ENCODE measurements at places on chromosomes 2 and 18.

DNA sequence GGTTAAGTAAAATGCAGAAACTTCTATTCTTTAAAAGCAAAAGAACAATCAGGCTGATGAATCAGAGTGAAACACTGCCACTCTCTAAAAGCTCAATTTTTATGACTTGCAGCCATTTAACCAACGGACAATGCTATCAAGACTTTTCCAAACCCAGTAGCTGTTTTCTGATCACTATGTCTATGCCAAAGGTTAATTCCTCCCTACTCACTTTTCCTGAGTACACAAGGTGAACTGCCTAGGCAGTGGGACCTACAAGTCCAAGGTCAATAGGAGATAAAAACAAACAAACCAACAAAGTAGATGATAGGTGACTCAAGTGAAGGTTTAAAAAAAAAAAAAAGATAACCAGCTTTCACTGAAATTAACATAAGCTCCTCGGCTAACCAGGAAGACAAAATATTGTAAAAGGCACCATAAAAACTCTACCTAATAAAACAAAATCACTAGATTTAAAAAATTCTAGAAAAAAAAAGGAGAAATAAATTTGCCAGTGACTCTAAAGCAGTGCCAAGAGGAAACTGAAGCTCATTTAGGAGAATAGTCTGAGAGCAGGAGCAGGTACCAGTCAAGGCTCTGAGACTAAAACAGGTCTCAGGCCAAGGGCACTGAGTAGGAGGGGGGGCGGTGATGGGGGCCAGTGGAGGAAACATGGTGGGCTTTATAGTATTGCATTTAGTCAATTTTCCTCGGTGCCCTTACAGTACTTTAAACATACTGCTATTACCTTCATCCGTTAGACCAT, 134.1 kb upstream of the DLGAP1 start:
- DNase-seq, result no peak

DNA sequence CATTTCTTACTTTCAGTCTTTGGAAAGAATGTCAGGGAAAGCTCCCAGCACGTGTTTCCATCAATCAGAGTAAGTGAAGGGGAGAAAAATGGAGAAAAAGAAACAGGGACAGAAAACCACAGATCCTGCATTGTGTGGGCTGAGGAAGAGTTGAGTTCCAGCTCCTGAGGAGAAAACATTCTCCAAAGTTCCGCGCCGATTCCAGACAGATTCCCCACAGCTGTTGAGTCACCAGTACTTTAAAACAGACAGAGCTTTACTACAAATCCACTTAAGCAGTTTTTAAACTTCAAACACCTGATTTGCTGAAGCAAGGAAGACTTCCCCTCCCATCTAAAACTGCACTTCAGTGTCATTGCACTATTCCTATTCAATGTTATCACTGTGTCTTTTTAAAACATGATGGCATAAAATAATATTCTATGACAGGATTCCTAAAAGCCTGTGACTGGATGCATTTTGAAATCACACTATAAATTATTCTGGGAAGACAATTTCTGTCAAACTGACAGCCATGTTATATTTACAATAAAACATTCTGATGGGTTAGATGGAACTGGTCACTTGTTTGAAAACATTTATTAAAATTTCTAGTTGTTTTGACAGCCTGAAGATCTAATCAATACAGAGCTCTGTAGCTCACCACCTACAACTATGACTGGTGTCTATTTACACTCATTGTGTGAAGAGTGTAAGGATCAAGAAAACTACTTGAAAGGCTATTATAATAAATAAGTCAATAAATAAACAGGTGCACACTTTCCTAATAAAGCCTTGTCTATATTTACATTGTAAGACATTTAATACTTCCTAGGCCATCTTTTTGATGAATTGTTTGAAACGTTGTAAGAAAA, 40.9 kb downstream of the TCF4 start:
- no peak for DNase-seq

DNA sequence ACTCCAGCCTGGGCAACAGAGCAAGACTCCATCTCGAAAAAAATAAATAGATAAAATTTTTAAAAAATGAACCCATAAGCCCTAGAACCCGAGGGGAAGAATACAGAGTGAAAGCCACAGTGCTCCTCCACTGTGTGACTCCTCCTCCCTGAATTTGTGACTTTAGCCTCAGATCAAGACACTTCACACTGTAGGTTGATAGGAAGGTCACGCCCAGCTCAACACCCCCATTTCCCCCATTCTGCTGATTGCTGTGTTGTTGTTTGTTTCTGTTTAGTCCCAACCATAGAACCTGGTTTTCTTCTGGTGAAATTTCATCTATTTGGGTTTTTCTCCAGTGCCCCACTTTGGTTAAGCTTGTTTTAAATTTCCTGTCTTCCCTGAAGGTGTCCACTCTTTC, 102.2 kb downstream of the VIT start:
- no peak for DNase-seq

- DNase-seq, result no peak
Observed at GRCh38 chr2:113169002-113169530, 4.7 kb upstream of the PSD4 start.

GRCh38 chr2:179898873-179899272, 37.5 kb upstream of the ZNF385B start:
- peak; percentile 29 for DNase-seq

DNA sequence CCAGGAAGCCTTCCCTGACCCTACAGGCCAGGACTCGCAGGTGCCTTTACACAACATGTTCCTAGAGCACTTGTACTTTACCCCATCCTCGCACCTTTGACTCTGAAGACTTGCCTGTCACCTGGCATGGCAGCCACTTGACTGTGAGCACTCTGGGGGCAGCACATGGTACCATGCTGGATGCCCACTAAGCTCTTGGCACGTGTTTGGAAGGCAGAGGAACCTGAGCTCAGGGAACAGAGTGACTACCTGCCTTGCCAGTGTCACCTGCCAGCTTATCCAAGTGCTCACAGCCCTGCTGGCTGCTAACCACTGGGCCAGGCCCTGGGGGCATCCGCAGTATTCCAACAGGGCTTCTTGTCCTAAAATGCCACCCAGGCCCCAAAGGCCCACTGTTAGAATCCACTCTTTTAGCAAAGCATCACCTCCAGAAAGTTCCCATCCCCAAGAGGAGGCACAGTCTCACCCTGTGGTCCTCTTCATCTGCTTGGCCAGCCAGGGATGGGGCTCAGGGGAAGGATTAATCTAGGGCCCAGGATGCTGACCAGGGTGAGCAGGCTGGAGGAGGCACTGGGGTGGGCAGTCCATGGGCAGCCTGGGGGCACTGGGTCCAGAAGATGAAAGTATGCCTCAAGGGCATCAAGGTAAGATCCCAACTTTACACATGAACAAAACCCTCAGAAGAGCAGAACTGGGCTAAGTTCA, 57.0 kb downstream of the ZBTB7C start:
- DNase-seq, result no peak

GRCh38 chr2:9760902-9761228, 82.4 kb upstream of the TAF1B start:
- no peak for DNase-seq

DNA sequence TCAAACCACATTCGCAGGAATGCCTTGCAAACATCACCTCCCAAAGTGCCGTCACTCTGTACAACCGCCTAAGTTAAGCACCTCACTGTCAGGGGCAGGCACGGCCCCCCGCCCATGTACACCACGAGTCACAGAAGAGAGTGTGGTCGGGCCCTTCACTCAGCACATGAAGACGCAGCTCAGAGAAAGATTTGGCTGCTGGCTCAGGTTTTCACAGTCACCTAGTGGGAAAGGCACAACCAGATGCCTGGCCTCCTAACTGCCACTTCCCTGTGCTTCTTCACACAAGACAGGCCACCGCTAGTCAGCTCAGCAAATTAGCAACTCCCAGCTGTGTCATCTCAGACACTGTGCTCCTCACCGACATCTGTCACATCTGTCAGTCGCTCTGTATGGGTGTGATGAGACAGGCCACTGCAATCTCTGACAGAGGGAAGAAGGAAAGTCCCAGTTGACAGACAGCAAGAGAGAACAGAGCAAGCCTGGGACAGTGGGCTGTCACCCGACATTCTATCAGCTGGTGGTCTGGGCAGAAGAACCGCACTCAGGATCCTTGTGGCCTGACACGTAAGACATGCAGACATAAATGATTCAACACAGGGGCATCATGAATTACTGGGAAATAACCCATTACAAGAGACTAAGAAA, 60.8 kb downstream of the CRACDL start:
- no peak for DNase-seq

GRCh38 chr2:224038830-224039079, 331 bp downstream of the SERPINE2 start:
- DNase-seq, result no peak

- DNase-seq, result no peak
Observed at GRCh38 chr2:174495365-174496012, 8.7 kb upstream of the GPR155 start.

DNA sequence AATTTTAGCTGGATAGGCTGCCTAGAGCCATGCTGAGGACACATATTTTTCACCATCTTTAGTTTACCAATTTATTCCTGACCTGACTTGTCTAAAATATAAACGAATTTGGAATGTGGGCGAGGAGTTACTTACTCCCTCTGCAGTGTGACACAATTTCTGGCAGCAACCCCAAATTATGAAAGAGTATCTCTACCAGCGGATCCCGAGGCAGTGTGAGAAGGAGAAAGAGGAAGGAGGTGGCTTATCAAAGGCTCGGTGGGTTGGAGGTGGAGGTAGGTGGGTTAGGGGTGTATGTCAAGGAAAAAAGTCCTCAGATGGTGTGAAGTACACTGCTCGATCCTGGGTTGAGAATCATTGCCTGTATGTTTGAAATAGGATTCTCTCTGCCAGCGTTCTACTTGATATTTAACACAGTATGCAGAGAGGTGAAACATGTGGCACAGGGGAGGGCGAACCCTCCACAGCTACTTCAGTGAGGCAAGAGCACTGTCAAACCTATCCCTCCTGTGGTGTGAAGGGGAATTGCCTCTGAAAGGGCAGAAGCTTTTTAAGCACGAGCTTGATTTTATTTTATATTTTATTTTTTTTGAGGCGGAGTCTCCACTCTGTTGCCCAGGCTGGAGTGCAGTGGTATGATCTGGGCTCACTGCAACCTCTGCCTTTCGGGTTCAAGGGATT, 76.0 kb downstream of the RFTN2 start:
- DNase-seq, result no peak

DNA sequence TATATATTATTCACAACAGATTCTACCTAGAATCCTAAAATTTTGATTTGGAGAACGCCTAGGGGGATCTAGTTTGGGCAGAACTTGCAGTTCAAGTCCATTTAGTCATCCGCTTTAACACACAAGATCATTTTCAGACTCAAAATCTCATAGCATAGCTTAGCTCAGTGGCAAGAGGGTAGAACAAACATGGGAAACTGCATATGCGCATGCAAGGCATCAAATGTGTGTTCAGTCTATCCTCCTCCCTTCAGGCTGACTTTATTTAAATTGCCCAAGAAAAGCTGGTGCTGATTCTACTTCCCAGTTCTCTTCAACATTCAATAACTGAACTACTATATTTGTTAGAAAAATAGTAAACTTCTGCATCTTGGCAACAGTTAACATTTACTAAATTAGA, 79.6 kb upstream of the NRXN1 start:
- DNase-seq, result no peak

GRCh38 chr2:174166261-174166660, 82.1 kb downstream of the OLA1 start:
- no peak for DNase-seq

DNA sequence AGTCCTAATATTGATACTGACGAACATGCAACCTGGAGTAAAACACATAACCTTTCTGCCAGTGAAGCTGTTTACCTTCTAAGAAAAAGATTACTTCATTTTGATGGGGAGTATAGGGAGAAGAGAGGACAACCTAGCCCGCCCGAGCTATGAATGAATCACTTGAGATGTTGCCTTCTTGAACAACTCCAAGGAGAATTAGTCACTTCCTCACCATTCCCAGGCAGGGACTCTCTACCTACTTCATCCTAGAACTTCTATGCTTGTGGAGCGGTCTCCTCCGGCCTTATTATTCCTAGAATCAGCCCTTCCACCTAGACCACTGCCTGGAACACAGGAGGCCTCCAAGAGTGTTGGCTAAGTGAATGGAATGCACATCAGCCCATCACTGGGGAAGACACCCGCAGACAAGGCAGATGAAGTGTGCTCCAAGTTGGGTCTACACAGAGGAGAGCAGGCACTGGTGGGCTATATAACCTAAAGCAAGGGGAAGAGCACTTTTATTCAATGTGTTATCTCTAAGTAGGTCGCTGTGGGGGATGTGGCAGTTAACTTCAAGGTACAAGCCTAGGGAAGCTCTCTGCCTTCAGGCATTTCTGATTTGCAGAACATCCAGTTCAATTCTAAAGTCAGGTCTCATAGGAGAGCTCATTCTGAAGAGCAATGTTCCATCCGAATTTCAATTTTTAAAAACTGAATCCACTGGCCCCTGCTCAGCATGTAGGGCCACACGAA, 57.4 kb downstream of the STK39 start:
- DNase-seq, result no peak

GRCh38 chr18:11802158-11802557, 49.1 kb upstream of the CHMP1B start:
- DNase-seq, result no peak

Measured in NCI-H1436 (cell line).